ENCODE measurements at places on chromosomes 11 and 22.

- no peak for DNase-seq
Measured at GRCh38 chr22:31623592-31624304, 38.3 kb downstream of the PISD start.

DNA sequence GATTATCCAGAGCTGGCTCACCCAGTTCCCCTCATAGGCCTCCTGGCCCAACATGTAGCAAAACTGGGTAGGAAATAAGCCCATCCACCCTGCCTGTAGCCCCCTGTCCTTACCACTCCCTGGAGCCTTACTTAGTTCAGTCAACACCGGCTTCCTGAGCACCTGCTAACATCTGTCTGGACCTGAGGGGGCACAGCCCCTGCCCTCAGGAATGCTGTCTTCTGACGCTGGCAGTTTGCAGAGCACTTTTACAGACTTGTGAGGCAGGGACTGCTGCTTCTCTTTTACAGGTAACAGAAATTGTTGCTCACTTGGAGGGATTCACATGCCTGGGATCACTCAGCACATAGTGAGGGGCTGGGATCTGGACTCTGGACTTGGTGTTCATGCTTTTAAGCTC, 152.0 kb upstream of the TBCEL start:
- no peak for DNase-seq

GRCh38 chr11:43486141-43486540, 127.4 kb downstream of the TTC17 start:
- DNase-seq: no peak

- DNase-seq: no peak
Measured at GRCh38 chr11:37963440-37963839, 1365.4 kb upstream of the RAG2 start.

DNA sequence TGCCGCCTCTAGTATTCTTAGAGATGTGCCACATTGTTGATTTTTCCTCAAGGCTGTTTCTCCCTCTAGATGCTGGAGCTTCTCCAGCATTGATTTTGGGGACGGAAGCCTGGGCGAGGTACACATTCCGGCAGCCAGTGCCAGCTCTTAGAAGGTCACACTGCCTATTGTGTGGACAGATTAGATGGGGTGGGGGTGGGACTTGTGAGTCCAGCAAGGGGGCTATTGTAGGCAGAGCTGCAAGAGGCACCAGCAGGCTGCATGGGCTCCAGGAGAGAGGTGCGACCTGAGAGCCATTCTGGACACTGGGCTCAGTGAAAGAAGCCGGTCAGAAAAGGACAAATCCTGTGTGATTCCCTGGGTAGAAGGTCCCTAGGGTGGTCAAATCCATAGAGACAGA, 12.4 kb downstream of the C11orf21 start:
- no peak for DNase-seq

All from GM19239 (cell line).